ENCODE measurements at places on chromosomes 2 and 18. TPM values are rescaled to one million over a fixed set of nuclear protein-coding genes. Genes with fewer than 3 reads are reported as not detected.

DNA sequence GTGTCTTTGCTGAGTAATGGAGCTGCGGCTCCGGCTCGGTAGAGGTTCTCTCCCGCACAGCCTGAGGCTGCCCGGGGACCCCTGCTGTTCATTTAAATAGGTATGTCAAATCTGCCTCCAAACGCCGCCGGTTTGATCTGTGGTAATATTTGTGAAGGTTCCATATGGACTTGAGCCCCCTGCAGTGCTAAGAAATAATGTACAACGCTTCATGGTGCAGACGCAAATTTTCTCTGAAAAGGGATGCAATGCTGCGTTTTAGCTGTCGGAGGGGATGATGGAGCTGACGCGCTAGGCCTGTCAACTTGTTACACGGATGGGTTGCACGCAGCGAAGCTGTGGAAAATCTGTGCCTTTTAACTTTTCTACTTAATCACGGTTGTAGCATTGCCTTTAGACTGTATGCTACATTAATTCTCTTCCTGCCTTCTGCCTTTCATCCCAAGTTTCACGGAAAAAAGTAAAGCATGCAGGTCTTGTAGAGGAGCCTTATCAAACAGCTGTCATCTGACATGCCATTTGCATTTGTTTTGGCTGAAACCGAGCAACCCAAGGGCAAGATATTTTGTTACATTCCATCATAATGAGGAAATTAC, 43.2 kb downstream of the MRPS9 start:
- H3K27ac ChIP-seq, result no peak overlapping the region
- H3K4me1 ChIP-seq, result peaks cover 12% of the 10 kb centered on the region
- DNase-seq, result peak; percentile 46
- H3K27me3 ChIP-seq, result no peaks in the 10 kb centered on the region
- no peak overlapping the region for H3K4me3 ChIP-seq

DNA sequence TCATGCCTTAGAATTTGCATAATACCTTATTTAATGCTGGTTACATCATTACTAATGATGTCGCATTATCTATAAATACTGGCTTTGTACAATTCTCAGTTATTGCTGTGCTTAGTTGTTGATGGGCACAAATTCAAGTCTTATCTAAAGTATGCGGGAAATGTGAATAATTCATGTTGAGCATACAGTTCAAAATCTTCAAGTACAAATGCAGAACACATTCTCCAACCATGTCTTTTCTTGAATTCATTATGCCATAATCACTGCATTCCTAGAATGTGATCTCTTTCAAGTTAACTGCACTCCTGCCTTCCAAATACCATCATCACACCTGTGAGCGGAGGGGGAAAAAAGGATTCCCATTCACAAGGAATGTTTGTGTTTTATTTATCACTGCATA, 337.0 kb downstream of the MBD2 start:
- no peak for DNase-seq
- H3K27ac ChIP-seq, result no peak overlapping the region
- H3K36me3 ChIP-seq, result no peaks in the 10 kb centered on the region

GRCh38 chr18:12745095-12745795, 42.4 kb downstream of the PSMG2 start:
- H3K36me3 ChIP-seq, result no peaks in the 10 kb centered on the region
- DNase-seq, result no peak
- H3K27me3 ChIP-seq, result no peaks in the 10 kb centered on the region
- no peak overlapping the region for H3K27ac ChIP-seq
- no peak overlapping the region for H3K4me3 ChIP-seq
- H3K4me1 ChIP-seq, result peaks cover 9% of the 10 kb centered on the region

GRCh38 chr2:172376016-172376415, 51.4 kb upstream of the ITGA6 start:
- peaks cover 2% of the 10 kb centered on the region for H3K27me3 ChIP-seq
- no peak overlapping the region for H3K27ac ChIP-seq
- H3K4me3 ChIP-seq, result no peak overlapping the region
- no peak for DNase-seq

- H3K4me1 ChIP-seq, result peaks cover 16% of the 10 kb centered on the region
- no peak for DNase-seq
- no peaks in the 10 kb centered on the region for H3K27me3 ChIP-seq
- no peak overlapping the region for H3K27ac ChIP-seq
- no peak overlapping the region for H3K4me3 ChIP-seq
- peaks cover 24% of the 10 kb centered on the region for H3K36me3 ChIP-seq
Measured at GRCh38 chr2:66547887-66548286, 113.0 kb downstream of the MEIS1 start.

GRCh38 chr2:223122781-223123180, 70.8 kb downstream of the KCNE4 start:
- H3K36me3 ChIP-seq, result no peaks in the 10 kb centered on the region
- H3K27me3 ChIP-seq, result no peaks in the 10 kb centered on the region
- no peak overlapping the region for H3K4me3 ChIP-seq
- H3K4me1 ChIP-seq, result no peaks in the 10 kb centered on the region
- H3K27ac ChIP-seq, result no peak overlapping the region

DNA sequence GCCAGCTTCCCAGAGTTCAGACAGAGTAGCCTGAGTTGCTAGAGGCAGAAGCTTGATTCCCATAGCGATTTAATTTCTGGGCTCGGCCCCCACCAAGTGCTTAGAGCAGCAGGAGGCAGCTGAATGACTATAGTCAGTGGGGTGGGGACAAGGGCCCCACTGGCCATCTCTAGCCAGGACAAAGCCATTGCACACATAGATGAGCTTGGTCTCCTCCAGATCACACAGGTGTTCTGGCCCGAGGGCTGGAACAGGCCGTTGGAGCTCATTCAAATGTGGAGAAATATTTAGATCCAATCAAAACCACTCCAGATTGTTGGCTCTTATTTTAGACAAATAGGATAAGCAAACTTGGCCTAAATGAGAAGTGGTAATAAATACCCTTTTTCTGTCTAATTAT, 287.3 kb upstream of the NCKAP5 start:
- no peak overlapping the region for H3K27ac ChIP-seq
- no peaks in the 10 kb centered on the region for H3K36me3 ChIP-seq
- peaks cover 2% of the 10 kb centered on the region for H3K27me3 ChIP-seq
- no peaks in the 10 kb centered on the region for H3K4me1 ChIP-seq
- no peak overlapping the region for H3K4me3 ChIP-seq
- no peak for DNase-seq

- no peak overlapping the region for H3K4me3 ChIP-seq
- no peaks in the 10 kb centered on the region for H3K36me3 ChIP-seq
- DNase-seq, result no peak
- H3K27ac ChIP-seq, result no peak overlapping the region
Measured at GRCh38 chr2:227370092-227370491, 9.0 kb downstream of the TM4SF20 start.

ST3GAL5 gene
- 16.8 TPM for total RNA-seq

PKDCC gene
- total RNA-seq, result 55.6 TPM
